ENCODE measurements at places on chromosomes 1 and 21.

GRCh38 chr1:220786337-220787068, at the start of gene MTARC1:
Gene MTARC1, plus strand, starts transcription at chr1:220786913. Its CDS starts 32 bp downstream, at chr1:220786945.
- DNase-seq, result no peak

GRCh38 chr1:22238356-22239224, 95.7 kb upstream of the WNT4 start:
- DNase-seq, result no peak

DNA sequence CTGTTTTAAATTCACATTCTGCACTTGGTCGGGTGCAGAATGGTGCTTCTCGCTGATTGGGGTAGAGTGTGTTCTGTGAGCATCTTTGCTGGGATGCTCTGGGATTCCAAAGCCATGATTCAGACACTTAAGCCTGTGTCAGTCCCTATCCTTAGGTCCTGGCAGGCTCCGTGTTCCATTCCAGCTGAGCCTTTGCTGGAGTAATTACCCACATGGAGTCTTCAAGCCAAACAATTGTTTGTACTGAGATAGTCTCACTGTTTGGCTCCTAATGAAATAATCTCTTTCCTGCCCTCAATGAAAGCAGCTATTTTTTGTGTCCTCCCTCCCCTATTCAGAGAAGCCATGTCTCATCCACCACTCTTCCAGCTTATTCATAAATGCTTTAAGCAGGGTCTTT, 18.7 kb downstream of the SMAP2 start:
- DNase-seq, result no peak

- no peak for DNase-seq
Measured at GRCh38 chr1:67755160-67755559, 70.2 kb downstream of the GADD45A start.

GRCh38 chr21:40639616-40640194, 207.3 kb downstream of the DSCAM start:
- no peak for DNase-seq
